Central memory CD8-positive, alpha-beta T cell (primary cell): ENCODE measurements at places on chromosomes 5 and 9.

GRCh38 chr5:150103678-150104549, 17.6 kb upstream of the CSF1R start:
- no peak for DNase-seq

DNA sequence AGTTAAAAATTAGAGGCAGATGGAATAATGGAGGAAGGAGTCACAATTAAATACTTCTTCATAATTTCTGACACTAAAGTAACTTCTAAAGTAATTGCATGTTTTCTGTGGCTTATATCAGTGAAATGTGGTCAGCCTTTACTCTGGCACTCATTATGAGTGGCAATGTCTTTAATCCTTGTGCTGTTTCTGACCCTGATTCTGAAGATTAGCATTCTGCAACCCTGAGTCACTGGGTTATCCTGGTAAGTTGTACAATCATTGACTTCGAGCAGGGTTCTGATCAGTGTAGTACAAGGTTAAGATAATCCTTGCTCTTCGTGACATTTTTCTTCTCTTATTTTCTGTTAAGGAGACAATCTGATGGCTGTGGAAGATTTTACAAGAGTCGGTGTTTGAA, 379.4 kb upstream of the RORB start:
- no peak for DNase-seq

- no peak for DNase-seq
Observed at GRCh38 chr5:68482199-68482598, 266.6 kb downstream of the PIK3R1 start.

GRCh38 chr5:154465169-154465568, 12.9 kb downstream of the HAND1 start:
- no peak for DNase-seq

- no peak for DNase-seq
Observed at GRCh38 chr9:7360513-7360912, 439.1 kb downstream of the DMAC1 start.

DNA sequence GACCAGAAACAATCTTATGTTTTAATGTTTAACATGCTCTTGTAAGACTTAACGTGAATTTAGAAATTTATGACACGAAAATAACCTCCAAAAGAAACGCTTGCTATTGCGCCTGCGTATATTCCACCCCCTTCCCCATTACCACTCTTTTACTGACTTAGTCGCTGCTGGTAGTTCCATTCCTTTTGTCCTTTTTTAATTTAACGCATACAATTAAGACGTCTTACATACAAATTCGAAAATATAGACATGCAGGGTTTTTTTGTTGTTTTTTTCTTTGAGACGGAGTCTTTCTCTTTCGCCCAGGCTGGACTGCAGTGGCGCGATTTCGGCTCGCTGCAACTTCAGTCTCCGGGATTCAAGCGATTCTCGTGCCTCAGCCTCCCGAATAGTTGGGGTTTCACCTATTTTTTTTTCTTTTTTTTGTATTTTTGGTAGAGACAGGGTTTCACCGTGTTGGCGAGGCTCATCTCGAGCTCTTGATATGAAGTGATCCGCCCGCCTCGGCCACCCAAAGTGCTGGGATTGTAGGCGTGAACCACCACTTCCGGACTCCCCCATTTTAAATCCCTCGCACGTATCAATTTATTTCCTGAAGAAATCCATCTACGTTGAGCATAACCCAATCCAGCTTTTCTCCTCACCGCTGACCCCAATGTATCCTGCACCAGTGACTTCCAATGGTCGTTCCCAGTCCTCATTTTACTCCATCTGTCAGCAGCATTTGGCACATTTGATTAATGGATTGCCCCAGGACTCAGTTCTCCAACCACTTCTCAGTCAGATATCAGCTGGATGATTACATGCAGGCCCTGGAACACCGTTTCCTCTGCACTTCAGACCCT, 684 bp upstream of the MED7 start:
- no peak for DNase-seq

- no peak for DNase-seq
Observed at GRCh38 chr5:145697251-145697990, 137.7 kb downstream of the PRELID2 start.

DNA sequence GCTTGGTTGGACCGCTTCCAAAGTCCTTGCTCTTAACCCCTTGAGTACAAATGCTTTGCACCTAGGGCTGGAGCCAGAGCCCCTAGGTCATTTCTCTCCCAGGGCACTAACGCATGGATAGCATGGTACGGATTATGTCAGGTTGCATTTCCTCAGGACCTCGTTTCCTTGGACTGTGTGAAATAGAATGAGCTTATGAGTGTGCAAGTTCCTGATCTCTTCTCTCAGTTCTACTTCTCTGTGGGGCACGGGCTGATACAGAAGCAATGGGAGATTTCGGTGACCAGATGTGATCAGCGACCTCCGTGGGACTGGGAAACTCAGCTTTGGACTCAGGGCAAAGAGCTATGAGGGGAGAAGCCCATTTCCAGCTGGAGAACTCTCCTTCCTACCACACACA, 14.2 kb downstream of the SPARC start:
- DNase-seq, result no peak

DNA sequence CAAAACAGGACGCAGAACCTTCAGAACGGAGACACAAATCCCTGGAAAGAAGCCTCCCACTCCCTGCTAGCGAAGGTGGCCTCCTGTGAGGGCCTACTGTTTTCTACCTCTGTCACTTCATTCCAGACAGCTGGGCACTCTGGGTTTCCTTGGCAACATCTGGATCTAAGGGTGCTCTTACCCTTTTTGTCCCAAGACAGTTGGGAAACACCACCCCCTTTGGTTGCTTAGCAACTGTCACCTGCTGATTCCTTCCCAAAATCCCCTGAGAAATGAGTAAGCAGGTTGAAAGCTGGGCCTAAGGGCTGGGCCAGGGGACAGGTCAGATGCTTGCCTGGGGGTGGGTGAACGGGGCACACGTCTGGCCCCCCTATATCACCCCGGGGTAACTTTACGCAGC, 29.4 kb downstream of the NANS start:
- DNase-seq, result no peak

DNA sequence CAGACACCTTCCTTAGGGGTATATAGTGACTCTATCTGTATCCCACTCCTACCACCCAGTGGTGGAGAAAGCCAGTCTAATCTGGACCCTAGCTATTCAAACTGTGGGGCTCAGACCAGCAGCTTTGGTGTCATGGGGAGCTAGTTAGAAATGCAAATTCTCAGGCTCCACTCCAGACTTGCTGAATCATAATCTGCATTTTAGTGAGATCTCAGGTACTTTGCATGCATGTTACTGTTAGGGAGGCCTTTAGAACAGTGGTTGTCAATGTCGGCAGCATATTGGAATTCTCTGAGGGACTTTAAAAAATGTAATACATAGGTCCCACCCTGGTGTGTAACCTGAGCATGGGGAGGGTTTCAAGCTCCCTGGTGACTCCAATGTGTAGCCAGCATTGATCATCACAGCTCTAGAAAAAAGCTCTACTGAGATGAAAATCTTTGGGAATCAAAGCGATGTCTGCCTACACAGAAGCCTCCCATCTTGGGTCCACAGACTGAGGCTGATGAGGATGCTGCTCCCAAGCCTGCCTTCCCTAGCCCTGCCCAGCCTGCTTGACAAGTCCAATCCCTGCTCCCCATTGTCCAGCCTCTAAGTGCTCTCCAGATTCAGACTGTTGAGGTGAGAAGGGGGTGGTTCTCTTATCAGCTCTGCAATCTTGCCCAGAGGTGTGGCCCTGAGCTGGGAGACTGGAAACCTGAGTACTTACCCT, 11.9 kb upstream of the GM2A start:
- DNase-seq, result no peak

GRCh38 chr5:149808264-149808982, 78.3 kb downstream of the PPARGC1B start:
- no peak for DNase-seq

DNA sequence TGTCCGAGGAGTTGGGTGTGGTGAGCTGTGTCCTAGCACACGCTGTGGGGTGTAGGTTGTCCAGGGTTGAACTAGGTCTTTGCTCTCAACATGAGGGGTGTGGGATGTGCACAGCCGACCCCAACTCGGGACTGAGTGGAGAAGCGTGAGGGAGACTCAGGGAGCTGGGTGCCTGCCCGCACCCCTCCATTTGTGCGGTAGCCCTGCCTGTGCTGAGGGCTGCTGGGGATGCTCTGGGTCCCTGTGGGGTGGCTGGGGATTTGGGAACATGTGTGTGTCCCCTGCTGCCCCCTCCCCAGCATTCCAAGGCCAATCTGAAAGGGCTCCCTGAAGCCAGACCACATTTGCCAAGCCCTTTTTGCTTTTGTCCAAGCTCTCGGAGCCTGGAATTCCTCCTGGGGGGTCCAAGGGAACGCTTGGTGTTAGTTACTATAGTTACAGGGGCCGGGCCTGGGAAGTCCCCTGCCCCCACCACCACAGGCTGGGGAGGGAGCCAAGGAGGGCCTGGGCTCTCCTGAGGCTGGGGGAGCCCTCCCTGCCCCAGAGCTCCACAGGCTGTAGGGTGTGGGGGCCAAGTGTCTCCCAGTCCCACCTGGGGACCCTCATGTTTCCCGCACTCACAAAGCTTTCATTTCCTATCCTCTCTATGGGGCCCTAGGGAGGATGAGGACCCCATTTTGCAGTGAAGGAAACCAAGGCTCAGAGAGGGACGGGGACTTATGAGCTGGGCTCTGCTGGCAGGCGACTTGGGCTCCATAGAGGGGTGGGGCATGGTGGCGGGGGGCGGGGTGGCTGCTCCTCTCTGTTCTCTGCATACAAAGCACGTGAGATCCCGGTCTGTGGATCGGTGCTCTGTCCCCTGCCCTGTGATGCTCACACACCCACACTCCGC, 1.1 kb downstream of the CRB2 start:
- no peak for DNase-seq

GRCh38 chr9:109906766-109907382, 126.9 kb downstream of the PALM2AKAP2 start:
- no peak for DNase-seq

DNA sequence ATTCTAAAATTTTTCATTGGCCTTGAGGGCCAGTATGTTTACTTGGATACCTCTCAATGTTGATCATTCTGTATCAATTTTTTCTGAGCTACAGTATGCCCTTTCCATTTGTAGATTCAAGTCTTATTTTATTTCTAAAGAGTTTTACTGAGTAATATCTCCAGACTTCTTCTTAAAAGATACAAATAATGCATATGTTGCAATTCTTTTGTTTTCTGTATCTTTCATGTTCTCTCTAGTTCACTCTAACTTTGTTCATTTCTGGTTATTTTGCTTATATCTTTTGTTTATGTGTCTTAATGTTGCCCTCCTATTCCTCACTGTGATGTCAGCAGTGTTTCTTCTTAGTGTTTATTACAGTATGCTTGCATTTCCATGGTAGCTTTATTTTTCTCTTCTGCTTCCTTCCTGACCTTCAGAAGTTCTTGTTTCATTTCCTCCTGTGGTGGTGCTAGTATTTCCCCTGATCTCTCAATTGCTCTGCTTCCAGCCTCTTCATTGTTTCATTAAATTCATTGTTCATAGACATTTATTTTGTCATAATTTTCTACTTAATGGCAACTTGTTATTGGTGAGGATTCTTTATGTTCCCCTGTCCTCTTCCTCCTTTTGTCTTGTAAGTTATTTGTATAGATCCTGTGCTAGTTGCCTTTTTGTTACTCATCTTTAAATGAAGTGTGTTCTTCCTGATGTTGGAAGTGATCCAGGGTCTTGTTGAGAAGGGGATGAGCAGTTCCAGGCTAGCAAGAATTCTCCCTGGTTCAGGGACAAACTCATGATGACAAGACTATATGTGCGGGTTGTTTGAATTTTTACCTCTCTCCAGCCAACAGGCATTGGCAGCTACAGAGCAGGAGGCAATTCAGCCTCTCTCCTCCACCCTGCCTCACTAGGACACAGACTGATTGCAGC, 160.8 kb downstream of the DEPDC1B start:
- DNase-seq, result no peak

DNA sequence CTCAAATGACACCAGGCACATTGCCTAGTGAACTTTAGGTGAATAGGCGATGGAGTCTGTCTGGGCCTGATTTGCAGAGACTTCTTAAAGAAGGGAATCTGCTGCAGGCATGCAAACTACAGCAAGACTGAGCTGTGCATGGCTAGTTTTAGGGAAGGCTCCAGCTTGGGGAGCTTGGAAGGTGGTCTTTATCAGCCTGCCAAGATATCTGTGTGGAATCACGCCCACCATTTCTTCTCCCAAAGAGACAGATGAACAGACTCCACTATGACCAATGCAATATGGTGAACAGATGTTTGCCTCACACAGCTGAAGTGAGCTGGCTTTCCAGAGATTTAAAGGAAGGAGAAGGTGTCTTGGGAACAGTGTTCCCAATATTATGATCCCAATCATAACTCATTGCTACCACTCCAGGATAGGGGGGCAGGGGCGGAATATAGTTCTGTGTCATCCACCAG, 129.0 kb upstream of the HMHB1 start:
- DNase-seq, result no peak

GRCh38 chr9:130975156-130975555, 33.8 kb upstream of the LAMC3 start:
- DNase-seq, result no peak

GRCh38 chr5:56908942-56909293, 478 bp upstream of the SETD9 start:
- no peak for DNase-seq

DNA sequence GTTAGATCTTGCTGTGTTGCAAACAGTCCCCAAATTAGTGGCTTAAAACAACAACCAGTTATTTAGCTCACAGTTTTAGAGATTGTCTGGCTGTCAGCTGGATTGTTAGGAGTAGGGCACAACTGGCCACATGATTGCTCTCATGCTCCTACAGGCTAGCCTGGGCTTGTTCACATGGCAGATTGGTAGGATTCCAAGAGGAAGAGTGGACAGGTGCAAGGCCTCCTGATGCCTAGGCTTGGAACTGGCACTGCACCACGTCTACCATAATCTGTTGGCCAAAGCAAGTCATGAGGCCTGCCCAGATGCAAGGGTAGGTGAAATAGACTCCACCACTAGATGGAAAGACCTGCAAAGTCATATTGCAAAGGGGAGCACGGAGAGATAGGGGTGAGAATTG, 76.4 kb downstream of the ACER2 start:
- no peak for DNase-seq

GRCh38 chr5:62432621-62433064, 20.1 kb downstream of the IPO11 start:
- no peak for DNase-seq

GRCh38 chr5:32600054-32600622, 14.8 kb downstream of the SUB1 start:
- DNase-seq, result no peak

- no peak for DNase-seq
Observed at GRCh38 chr9:114552706-114553105, 34.9 kb upstream of the ATP6V1G1 start.

GRCh38 chr9:136709454-136710109, 2.8 kb upstream of the DIPK1B start:
- DNase-seq, result no peak

DNA sequence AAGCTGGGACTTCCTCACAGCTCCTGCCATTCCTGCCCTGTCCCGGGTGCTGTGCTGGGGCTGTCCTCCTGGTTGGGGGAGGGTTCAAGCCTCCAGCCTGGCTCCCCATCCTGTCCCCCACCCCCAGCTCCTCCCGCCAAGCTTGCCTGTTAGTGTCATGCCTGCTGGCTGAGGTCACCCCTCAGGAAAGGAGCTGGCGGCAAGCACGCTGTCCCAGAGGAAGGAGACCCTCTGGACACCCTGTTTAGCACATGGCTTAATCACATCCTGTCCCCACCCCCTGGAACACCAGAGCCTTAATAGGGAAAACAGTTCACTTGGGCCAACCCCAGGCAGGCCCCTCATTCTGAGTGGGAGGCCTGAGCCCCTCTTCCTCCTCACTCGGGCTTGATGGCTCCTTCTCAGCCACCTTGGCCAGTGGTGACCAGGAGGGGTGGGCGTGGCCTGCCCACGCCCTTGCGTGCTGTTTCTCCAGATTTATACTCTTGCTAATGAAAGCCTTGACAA, 9.2 kb upstream of the PHYHD1 start:
- no peak for DNase-seq
